ENCODE measurements at places on chromosomes 1 and 21. TPM values are rescaled to one million over a fixed set of nuclear protein-coding genes. Genes with fewer than 3 reads are reported as not detected.

GRCh38 chr1:178564086-178564782 lies 51.3 kb downstream of the TEX35 start:
- no peak overlapping the region for H3K27ac ChIP-seq
- no peaks in the 10 kb centered on the region for H3K36me3 ChIP-seq
- no peak overlapping the region for H3K4me3 ChIP-seq
- DNase-seq, result no peak

DNA sequence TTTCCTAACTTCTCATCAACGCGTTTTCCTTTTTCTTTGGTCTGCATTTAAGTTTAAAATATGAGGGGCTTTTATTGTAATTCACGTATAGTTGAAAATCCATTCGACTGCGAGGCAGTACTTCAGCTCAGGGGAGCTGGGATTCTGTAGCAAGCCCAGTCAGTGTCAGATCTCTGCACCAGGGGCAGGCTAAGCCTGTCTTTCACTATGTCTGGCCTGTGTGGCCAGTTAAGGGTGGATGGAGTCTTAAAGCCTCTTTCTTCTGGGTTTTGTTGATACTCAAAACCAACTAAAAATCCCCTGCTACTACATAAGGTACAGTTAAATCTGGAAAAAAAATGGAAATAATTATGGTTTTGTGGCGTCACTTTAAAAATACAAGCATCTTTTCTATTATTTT lies 124.7 kb downstream of the TYW3 start:
- H3K4me3 ChIP-seq, result no peak overlapping the region
- H3K36me3 ChIP-seq, result no peaks in the 10 kb centered on the region
- no peak overlapping the region for H3K27ac ChIP-seq
- H3K27me3 ChIP-seq, result no peaks in the 10 kb centered on the region

The TMEM51 gene
- 5.1 TPM for total RNA-seq

DNA sequence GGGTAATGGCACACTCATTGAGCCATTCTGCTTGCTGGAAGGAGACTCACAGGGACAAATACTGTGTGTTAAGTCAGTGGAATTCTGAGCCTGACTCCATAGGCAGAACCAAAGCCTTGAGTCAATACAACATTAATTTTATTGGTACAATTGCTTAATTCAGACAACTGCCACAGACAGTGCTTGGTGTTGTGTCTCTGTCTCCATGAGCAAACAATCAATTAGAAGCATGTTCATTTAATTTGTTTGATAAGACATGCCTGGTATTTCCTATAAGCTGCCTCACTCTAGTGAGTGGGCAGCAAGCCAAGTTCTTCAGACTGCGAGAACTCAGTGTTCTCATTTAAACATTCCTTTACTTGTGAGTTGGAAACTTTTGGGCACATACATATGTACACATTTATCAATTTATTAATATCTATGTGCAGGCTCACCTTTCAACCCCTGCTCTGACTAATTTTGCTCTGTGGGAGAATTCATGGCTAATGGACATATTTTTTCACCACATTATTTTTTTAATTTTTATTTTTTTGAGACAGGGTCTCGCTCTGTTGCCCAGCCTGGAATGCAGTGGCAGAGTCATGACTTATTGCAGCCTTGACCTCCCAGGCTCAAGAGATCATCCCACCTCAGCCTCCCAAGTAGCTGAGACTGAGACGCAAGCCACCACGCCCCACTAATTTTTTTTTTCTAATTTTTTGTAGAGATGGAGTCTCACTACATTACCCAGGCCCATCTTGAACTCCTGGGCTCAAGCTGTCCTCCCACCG lies 4.5 kb upstream of the SRSF10 start:
- peak overlapping the region; percentile 72 for H3K27ac ChIP-seq
- H3K27me3 ChIP-seq, result no peaks in the 10 kb centered on the region
- H3K36me3 ChIP-seq, result no peaks in the 10 kb centered on the region
- peaks cover 3% of the 10 kb centered on the region for H3K4me1 ChIP-seq

DNA sequence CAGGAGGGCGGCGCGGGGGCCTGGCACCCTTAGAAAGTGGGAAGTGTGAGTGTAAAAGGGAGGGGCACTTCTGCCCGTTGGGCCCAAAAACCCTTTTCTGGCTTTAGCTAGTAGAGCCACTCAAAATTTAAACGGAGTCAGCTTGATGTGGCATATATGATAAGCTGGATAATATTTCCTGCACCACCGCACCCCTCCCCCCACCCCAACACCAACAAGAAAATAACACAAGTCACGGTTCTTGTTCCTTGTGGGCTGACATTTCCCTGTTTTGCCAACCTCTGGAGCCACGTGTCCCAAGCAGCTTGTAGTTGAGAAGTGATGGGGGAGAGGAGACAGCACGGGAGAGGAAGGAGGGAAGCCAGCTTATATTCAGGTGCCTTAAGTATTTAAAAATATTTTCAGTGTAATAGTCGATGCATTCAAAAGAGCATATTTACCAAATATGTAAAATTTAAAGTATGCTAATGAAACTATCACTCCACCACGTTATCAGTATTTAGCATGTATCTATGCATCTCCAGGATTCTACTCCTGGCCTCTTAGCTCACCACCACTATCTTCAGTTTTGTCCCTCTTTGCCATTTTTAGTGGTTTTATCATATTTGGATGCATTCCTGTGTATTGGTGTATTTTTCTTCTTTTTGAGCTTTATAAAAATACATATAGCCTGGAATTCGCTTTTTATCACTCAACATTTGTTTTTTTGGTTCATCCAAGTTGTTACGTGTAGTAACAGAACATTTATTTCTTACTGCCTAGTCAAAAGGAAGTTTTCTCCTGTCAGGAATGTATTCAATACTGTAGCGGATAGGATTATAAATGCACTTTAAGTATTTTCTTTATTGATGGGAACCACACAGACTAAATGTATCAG lies 773 bp upstream of the DDX59 start:
- H3K36me3 ChIP-seq, result no peaks in the 10 kb centered on the region
- H3K27me3 ChIP-seq, result no peaks in the 10 kb centered on the region
- peak overlapping the region; percentile 83 for H3K27ac ChIP-seq
- peaks cover 1% of the 10 kb centered on the region for H3K4me1 ChIP-seq
- peak overlapping the region; percentile 65 for H3K4me3 ChIP-seq

The VWA5B1 gene
- total RNA-seq, result not detected

DNA sequence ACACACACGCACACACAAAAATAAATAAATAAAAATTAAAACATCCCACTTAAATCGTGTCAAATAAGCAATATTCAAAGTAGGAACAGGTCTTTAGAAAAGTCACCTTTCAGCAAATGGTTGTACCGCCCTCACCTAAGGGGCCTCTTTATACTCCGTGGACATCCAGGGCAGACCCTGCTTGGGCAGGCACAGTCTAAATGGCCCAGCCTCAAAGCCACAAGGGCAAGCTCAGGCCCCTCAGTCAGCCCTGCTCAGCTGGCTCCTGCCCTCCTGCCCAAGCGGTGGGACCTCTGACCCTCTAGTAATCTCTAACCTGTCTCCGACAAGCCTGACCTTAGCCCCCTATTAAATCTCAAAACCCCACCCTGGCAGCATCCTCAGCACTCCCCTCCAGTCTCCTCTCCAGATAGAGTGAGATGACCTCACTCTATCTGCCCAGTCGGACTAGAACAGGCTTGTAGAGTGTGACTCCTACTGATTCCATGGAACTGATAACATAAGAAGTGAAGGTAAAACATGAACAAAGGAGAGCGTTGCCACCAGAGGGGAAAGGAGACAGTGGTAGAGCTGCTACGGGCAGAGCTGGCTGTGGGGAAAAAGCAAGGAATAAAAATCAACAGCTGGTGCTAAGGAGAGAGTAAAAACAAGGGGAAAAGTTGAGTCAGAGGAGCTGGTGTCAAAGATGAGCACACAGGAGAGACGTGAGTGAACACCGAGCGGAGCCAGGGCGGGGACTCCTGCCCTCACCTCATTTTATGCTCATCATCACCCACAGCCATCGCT lies 36.0 kb downstream of the SIPA1L2 start:
- H3K4me3 ChIP-seq, result no peak overlapping the region
- no peak for DNase-seq
- no peaks in the 10 kb centered on the region for H3K27me3 ChIP-seq

DNA sequence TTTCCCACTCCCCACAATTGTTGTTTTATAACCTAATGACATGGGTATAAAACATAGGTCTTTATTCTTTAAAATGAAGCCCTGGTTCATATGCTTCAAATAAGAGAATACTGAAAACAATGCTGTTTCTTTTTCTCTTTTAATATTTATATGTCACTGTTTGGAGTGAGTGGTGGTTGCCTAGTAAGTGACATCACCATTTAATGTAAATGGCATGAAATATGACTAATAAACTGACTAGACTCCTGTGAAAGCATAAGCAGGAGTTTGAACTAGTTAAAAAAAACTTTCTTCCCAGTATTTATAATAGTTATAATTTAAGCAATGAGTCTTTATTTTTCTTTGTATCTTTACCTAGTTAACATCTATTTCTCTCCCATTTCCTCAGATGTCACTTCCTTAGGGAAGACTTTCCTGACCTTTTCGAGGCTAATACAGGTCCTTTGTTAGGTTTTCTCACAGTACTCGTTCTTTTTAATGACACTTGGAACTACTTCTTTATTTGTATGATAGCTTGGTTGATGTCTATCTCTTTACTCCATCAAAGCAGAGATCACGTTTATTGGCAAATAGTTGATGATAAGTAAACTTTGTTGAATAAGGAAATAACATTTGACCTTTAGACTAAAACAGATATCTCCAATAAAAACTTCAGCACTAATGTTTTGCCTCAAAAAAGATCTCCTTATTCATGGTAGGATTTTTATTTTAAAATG lies 105.4 kb upstream of the PDC start:
- H3K36me3 ChIP-seq, result no peaks in the 10 kb centered on the region
- H3K4me3 ChIP-seq, result no peak overlapping the region
- no peaks in the 10 kb centered on the region for H3K27me3 ChIP-seq
- DNase-seq, result no peak
- no peaks in the 10 kb centered on the region for H3K4me1 ChIP-seq

DNA sequence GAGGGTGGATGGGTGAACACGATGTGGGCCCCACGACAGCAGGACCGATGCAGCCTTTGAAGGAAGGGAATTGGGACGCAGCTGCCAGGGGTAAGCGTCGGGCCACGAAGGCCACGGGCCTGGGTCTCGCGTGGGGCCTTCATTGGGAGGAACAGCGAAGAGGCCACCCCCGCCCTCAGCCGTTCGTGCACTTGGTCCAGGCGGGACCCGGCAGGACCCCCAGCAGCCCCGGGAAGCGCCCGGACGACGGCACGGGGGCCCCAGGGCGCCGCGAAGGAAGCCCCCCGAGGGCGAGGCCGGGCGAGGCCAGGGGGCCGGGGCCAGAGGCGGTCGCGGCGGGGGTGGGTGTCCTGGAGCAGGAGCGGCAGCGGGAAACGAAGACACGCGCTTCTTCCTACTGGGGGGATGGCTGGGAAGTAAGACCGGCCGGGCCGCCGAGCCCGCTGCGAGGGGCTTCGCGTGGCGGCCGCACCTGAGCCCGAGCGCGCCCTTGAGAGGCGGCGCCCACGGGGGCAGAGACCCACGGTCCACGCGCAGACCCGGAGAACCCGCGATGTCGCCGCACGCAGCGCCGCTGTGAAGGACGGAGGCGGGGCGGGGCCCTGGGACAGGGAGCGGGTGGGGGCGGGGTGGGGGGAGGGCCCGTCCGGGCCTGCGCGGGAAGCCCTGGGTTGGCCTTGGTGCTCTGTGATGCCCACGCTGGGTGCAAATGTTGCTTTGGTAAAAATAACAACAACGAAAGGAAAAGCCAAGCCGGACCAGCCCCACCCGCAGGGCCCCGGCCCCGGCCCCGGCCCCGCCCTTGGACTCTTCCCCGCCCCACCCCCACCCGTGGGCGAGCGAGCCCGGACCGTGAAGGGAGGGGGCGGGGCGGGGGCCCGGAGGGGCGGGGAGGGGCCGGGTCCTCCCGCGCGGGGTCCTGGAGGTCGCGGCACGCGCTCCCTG lies 56.0 kb upstream of the ADARB1 start:
- H3K4me1 ChIP-seq, result no peaks in the 10 kb centered on the region
- H3K36me3 ChIP-seq, result no peaks in the 10 kb centered on the region

The DUSP23 gene
- total RNA-seq, result 47.1 TPM

The SERPINC1 gene
- total RNA-seq, result not detected

DNA sequence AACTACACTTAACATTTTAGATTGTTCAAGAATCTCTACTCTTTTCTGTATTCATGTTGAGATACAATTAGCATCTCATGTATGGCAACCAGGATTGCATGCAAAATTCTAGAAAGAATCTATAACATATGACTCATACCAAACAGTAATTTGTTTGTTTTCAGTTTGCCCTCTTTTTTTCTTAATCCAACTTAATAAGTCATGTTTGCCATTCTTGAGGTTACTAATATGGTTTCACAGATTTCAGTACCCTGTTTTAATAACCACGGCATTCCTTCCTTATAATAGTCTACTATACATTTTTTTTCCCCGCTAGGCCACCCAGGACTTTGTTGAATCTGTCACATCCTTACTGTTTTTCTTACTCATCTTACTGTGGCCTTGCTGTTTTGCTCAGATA lies 140.8 kb downstream of the FMN2 start:
- no peak for DNase-seq
- H3K27ac ChIP-seq, result no peak overlapping the region
- no peaks in the 10 kb centered on the region for H3K4me1 ChIP-seq
- H3K36me3 ChIP-seq, result no peaks in the 10 kb centered on the region

DNA sequence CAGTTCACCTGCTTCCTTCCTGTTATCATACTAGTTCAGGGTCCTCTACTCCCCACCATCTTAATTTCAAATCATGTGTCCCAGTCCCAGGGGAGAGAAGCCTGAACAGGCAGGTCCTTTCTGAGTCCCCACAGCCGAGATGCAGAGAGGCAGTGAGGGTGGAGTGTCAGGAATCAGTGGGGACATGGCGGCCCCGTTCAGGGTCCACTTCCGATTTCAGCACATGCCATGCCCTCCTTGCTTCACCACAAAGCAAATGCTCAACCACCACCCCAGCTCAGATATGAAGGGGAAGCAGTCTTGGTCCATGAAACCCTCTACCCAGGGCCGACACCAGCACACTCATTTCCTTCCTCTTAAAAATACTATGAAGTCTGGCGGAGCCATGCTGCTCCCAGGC lies 5.2 kb upstream of the SEMA4A start:
- no peak overlapping the region for H3K4me3 ChIP-seq
- no peaks in the 10 kb centered on the region for H3K36me3 ChIP-seq
- no peak overlapping the region for H3K27ac ChIP-seq

GRCh38 chr21:44802396-44803153 lies 955 bp upstream of the UBE2G2 start:
- no peak overlapping the region for H3K27ac ChIP-seq
- DNase-seq, result no peak
- H3K4me1 ChIP-seq, result no peaks in the 10 kb centered on the region
- peak overlapping the region; percentile 99 for H3K4me3 ChIP-seq
- H3K36me3 ChIP-seq, result no peaks in the 10 kb centered on the region

GRCh38 chr1:159828581-159829272 lies 2.1 kb downstream of the SLAMF8 start:
- H3K27ac ChIP-seq, result no peak overlapping the region
- no peak for DNase-seq
- H3K4me1 ChIP-seq, result no peaks in the 10 kb centered on the region
- H3K36me3 ChIP-seq, result no peaks in the 10 kb centered on the region
- no peak overlapping the region for H3K4me3 ChIP-seq

DNA sequence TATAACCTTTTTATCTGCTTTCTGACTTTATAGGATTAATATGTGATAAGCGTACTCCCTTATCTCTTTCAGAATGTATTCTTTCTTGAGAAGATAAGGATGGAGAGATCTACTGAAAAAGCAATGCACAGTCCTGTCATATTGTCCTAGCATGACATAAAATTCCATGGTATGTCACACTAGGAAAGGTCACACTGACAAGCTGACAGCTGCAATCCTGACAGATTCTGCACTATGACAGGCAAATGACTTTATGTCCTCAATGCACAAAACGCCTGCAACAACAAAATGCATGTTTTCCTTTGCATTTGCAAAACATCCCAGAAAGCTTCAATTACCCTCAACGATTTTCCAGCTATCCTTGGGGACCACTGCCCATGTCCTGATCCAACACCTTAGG lies 393.8 kb downstream of the DSCAM start:
- no peak overlapping the region for H3K4me3 ChIP-seq
- H3K4me1 ChIP-seq, result no peaks in the 10 kb centered on the region
- no peaks in the 10 kb centered on the region for H3K36me3 ChIP-seq
